ENCODE measurements at places on chromosomes 6 and 20.

DNA sequence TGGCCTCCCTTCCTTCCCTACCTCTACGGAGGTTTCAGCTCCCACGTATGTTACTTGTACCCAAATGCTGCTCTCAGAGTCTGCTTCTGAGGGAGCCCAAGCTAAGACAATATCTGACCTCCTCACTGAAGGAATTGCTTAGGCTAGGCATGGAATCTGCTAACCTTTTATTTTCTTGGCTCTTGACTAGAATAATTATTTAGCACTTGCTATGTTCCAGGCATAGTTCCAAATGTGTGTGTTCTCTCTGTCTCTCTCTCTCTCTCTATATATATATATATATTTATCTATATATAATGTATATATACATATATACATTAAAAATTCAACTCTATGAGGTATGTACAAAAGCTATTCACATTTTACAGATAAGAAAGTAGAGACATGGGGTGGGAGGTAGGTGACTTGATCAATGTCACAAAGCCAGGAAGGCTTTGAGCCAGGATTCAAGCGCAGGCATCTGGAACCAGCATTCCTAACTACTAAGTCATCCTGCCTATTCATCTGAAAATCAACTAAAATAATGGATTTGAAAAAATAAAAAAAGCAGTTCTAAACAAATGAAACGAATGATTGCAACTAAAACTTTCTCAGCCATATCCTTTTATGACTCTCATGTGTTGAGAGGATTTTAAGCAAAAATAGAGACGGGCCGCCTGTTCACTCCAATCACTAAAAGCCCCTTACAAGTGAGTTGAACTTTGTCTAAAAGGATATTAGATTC lies 189.7 kb upstream of the JAG1 start:
- DNase-seq = no peak

DNA sequence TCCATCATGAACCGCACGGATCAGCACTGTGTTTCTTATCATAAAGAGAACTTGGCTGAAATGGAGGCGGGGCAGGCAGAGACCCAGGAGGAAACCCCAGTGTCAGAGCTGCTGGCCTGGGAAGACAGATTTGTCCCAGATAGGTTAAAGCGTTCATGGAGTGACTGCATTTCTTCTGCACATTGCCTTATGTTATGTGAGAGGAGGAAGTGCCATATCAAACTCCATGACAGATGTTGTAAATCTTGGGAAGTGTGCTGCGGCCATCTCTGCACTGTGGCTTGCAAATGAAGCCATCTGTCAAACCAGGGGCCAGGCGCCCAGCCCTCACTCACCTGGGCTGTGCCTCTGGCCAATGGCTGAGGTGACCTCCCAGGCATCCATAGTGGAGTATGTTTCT lies 163.0 kb downstream of the SLC24A3 start:
- DNase-seq = no peak

DNA sequence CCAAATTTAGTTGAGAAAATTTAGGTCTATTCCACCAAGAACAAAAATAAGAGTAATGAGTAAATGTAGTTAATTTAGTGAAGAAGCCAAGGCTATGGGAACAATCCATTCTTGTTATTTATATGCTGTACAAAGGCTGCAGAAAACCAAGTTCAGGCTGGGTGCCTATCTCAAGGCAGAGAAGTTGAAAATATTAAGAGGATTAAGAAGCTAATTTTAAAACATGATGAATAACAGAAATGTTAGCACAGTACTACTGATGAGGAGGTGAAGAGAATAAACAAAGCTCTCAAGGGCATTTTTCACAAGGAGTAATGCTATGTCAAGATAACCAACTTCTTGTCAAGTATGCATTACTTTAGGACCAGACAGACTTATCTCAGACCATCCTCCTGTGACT lies 68.6 kb downstream of the RCAN2 start:
- no peak for DNase-seq

DNA sequence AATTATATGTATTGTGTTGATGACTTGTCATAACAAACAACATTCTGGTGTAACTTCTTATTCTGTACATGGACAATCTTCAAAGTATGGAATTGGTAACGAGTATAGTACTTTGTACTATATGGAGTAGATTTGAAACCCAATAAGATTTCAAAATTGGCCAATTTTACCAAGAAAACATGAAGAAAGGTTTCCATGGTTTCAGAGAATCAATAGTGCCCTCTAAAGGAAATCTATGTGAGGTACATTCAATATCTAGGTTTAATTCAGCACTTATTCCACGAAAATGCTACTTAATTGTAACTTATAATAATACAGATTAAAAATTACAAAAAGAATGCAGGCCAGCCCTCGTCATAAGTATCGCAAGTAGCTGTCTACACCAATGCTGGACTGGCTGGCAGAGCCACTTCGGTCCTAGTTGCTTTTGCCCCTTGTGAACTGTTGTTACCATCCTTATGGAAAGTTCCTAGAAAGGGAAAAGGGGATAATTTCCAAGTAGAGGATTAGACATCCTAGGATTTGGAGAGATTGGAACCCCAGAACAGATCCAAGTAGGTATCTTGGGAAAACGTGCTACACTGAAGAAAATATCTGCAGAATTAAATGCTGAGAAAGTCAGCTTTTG lies 70.9 kb downstream of the LCA5 start:
- no peak for DNase-seq

- no peak for DNase-seq
These were observed 179.2 kb upstream of the BMP2 start for GRCh38 chr20:6588296-6588695.

- no peak for DNase-seq
These were observed 47.3 kb downstream of the HIVEP2 start for GRCh38 chr6:142897659-142898058.

All from GOT3 (cell line).